ENCODE measurements at places on chromosomes 2 and 18. TPM values are rescaled to one million over a fixed set of nuclear protein-coding genes. Genes with fewer than 3 reads are reported as not detected.

GRCh38 chr2:42835577-42836371 is 43.4 kb upstream of the HAAO start:
- no peak for DNase-seq

GRCh38 chr18:57029761-57030160 is 117.1 kb upstream of the BOD1L2 start:
- DNase-seq, result no peak

POTEJ gene
- total RNA-seq, result not detected

GRCh38 chr2:150410809-150411208 is 76.7 kb downstream of the RND3 start:
- no peak for DNase-seq

- no peak for DNase-seq
These were observed 592.0 kb downstream of the LRRTM4 start for GRCh38 chr2:76930056-76930744.

DNA sequence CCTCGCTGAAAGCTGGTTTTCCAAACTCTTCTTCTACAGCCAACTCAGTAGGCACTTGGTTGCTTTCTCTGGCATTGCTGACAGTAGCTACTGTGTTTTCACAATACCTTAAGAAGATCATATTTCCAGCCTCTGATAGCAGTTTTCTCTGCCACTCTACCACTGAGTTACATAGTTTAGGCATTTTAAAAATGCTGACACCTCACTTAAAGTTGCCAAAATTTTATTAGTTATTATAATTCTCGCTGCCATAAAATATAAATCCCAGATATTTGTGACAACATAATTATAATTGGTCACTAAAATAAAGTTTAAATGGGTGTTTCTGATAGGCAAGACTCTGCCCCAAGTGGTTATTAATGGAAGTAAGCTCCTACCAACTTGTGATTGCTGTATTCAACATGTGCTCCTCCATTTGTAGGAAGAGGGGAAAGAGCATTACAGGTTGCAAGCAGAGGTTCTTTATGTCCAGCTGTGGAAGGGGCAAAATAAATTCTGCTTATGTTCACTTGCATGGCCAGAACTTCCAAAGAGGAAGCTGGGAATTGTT is 1202.8 kb downstream of the CNTNAP5 start:
- DNase-seq, result no peak

DNA sequence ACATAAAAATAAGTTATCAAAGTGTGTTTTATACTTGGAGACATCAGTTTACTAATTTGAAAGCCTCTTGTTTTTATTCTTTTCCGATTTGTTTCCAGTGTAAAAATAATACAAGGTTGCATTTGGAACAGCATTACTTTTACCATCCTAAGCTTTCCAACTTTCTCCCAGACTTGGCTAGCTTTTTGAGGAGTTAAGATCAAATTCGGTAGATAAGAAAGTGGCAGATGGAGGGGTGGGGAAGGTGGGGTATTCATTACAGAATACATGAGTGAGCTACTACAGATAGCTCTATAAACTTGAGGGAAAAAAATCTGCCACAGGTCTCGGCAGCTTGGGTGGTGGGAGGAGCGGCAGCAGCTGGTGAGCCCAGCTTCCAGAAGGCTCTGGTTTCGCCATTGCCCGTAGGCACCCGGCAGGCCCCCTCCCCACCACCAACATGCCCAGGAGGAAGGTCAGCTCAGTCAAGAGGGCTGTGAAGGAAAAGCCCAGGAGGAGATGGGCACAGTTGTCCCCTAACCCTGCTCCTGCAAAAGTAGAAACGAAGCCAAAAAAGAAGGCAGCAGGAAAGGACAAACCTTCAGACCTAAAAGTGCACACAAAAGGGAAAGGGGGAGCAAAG is 18.6 kb upstream of the RMC1 start:
- no peak for DNase-seq

DNA sequence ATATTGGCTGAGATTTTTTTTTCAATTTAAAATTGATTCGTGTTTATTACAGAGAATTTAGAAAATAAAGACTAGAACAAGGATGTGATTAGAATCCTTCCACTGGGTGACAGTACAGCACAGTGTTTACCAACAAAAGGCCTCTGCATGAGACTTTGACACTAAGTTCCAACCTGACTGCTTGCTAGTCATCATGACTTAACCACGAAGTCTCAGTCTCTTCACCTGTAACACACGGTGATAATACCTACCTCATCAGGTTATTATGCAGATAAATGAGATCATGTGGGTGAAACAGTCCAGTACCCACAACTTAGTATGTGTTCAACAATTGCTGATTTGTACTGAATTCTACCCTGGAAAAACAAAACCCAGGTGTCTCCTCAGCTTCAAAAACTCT is 151.2 kb downstream of the STK39 start:
- DNase-seq, result no peak

- no peak for DNase-seq
These were observed 220.1 kb downstream of the OSR1 start for GRCh38 chr2:19138264-19138825.

DNA sequence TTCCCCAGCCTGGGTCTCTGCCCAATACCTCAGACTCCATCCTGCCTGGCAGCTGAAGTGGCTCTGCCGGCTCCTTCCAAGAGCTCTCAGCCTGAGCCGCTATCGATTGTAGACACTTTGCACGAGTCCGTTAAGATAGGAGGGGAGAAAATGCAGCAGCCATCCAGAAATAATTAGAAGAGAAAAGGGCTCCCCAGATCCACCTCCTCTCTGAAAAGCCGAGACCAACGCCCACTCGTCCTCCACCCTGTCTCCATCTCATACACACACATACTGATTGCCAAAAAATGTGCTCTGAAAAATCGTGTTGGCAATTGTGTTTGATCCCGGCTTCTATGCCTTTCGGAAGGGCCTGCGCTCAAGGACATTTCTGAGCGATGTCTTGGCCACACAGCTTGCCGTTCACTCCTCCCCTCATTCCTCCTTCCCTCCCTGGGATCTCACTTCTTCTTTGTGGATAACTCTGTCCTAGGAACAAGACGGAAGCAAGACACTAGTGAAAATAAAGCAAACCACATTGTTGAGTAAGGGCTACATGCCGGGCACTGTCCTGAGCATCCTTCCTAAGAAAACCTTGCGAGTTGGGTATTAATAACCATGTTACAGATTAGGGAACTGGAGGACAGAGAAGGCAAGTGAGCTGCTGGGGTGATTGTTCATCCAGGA is 372.8 kb upstream of the MYT1L start:
- DNase-seq, result no peak

All from sciatic nerve (tissue), 2 donors.